ENCODE measurements at places on chromosomes 13 and 19. TPM values are rescaled to one million over a fixed set of nuclear protein-coding genes. Genes with fewer than 3 reads are reported as not detected.
A peak's percentile ranks its signal among the peaks of the same experiment; 100 is the strongest.

The ZNF284 gene
- total RNA-seq: 3.6 TPM

The PLVAP gene
- 0.77 TPM for total RNA-seq

The GRIN2D gene
- total RNA-seq: 6.2 TPM

The RGL3 gene
- total RNA-seq: 3.6 TPM

The HSPH1 gene
- total RNA-seq: 145 TPM

GRCh38 chr13:33740134-33740538 lies 77.8 kb upstream of the RFC3 start:
- DNase-seq: peak; percentile 92

- no peak for DNase-seq
These were observed 5.9 kb upstream of the GPR32 start for GRCh38 chr19:50764409-50764808.

DNA sequence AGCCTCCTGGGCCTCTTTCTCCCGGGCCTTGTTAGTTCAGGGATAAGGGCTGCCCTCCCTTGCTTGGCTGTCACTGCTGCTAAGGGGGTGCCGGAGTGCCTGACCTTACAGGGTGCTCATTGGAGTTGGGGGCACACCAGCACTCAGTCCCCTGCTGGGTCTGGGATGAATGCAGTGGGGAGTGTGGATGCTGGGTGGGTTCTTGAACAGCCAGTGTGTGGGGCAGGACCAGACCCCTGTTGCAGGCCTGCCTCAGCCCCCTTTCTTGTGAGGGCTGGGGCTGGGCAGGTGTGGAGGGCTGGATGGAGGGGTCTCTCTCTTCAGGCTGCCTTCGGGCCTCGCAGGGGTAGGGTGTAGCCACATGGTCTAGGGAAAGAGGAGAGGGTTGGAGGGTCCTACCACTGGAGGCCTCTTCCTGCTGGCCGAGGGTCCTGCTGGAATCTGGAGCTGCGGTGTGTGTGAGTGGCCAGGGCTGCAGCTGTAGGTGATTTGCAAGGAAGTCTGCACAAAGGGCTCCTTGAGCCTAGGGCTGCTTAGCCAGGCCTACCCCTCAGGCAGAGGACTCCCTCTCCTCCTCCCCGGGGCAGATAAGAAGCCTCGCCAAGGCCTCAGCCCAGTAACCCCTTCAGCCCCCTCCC lies 3.2 kb downstream of the CEBPA start:
- DNase-seq: no peak

DNA sequence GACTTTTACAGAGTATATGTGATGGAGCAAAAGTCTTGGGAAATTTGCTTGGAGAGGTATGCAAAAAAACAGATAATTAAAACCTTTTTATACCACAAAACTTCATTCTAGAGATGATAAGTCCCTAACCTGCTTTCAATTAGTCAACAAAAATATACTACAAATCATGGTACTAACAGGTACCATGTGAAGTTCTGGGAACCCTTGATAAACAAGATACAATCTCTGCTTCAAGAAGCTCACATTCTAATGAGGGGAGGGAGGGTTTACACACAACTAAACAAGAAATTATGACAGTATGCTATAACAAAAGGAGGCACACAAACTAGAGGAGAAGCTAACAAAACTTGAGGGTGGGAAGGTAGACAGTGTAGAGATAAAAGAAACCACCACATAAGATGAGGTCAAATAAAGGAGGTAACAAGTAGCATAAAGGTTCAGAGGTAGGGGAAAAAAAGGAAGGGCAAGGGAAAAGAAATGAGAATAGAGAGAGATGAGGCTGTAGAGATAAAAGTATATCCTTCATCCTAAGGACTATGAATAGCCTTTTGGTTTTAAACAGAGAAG lies 91.4 kb downstream of the MYCBP2 start:
- DNase-seq: no peak

- no peak for DNase-seq
These were observed 421 bp downstream of the ARID3A start for GRCh38 chr19:926323-926588.

DNA sequence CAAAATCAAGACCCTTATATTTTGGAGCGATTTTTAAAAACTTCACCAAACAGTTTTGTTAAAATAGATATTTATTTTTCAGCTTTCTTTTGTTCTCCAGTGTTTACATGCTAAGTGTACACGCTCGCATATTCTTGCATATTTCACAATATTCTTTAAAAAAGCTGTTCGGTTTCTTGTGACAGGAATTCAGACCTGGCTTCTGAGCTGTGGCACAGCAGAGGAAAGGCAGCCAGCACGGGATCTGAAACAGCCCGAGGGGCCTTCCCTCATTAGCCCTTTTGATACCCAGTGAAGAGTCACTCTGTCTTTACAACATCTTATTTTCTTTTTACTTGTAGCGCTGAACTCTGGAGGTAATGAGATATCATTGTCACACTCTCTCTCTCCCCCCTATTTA lies 234.0 kb downstream of the B3GLCT start:
- DNase-seq: no peak

- DNase-seq: no peak
These were observed 567.7 kb downstream of the GPC6 start for GRCh38 chr13:93794197-93794885.

GRCh38 chr19:40369797-40370196 lies 20.2 kb downstream of the HIPK4 start:
- DNase-seq: no peak

DNA sequence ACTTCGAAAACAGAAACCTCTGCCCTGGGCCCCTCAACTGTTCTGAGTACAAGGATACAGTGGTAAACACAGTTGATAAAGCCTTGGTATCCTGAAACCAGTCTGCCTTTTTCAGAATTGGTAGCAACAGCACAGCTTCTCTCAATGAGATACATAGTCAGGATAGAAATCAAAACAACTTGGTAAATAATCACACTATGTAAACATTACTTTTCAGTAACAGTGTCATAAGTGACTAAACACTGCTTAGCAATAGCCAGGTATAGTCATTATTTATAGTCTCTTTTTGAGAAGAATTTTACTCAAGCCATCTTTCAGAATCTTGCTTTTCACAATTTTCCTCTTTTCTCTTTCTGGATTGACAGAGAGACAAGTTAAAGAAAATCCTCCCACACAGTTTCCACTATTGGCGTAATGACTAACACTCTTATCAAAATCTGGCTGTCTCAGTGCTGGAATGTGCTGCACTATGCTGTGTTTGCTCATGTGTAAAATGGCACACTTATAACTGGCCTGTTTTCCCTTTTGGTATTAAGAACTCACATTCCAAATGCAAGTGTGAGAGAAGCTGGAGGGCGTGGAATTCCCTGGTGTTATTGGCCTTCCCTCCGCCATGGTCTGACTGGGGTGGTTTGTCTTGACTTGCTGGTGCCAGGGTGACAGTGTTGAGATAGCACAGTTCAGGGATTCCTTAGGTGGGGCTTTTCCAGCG lies 368.8 kb downstream of the TDRD3 start:
- peak; percentile 83 for DNase-seq

DNA sequence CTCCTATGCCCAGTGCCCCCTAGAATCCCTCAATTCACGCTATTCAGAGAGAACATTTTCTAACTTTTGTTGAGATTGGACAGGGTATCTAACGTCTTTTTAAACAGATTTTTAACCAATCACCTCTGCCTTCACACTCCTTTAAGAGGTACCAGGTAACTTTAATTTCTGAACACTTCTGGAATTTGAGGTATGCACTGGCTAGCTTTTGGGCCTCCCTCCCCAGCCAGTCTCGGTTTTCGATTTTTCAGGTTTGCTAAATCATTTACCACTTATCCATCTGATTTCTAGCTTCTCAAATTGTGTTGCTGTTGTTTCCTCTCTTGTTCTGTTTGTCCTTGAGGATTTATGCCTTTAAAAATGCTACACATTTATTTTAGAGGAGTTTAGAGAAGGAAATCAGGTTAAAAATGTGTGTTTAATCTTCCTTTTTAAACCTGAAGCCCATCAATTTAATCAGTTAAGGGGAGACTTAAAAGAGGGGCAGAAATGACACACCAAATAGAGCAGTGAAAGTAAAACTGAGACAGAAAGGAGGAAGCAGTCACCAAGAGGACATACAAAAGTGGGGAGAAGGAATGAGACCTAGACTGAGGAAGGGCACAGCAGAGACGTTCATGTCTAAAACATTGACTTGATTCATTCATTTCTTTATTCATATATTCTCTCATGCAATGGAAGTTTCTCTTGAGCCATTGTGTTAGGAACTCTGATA lies 139.6 kb upstream of the HTR2A start:
- no peak for DNase-seq

DNA sequence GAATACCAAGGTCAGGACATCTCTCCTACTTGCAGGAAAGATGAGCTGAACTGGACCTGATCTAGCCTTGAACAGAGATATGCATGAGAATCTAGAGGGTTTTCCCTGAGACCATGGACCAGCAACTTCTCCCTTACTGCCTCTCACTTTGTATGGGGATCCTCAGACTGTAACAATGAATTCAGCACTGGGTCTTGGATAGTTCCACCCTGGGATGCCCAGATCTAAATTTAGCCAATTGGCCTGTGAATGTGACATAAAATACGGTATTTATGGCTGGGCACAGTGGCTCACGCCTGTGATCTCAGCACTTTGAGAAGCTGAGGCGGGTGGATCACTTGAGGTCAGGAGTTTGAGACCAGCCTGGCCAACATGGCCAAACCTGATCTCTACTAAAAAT lies 15.3 kb upstream of the LILRA2 start:
- no peak for DNase-seq

- DNase-seq: no peak
These were observed 10.7 kb downstream of the SBNO2 start for GRCh38 chr19:1163283-1163933.

- peak; percentile 32 for DNase-seq
These were observed 2.7 kb upstream of the GNA15 start for GRCh38 chr19:3132971-3133792.

DNA sequence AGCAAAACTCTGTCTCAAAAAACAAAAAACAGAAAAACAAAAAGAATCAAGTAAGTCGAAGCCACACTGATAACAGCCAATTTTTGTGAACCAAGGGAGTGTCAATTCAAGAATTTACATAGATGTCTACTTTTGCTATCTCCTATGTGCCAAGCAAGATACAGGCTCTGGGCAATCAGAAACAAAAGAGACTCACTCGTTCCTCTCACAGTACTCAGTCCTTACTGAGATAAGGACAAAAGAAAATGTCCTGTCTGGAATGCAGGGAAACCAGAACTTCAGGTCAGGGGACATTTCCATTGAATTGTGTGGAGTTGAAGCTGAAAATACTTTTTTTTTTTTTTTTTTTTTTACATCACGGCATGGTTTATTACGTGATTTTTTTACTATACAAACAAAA lies 53.0 kb downstream of the NLRP12 start:
- no peak for DNase-seq

GRCh38 chr13:99830931-99831330 lies 140.6 kb downstream of the ZIC5 start:
- no peak for DNase-seq

- DNase-seq: no peak
These were observed 10.7 kb downstream of the ZMYM5 start for GRCh38 chr13:19852766-19853165.

- no peak for DNase-seq
These were observed 141.5 kb downstream of the DPF1 start for GRCh38 chr19:38082256-38083118.

- DNase-seq: no peak
These were observed 20.7 kb upstream of the ZNF507 start for GRCh38 chr19:32324631-32325285.

Measured in astrocyte (in vitro differentiated cells and primary cell).